IMR-90 (cell line): ENCODE measurements at places on chromosomes 4 and X. TPM values are rescaled to one million over a fixed set of nuclear protein-coding genes. Genes with fewer than 3 reads are reported as not detected.

ADH5 gene
- 178 and 246 TPM in 2 replicates for total RNA-seq

ZIC3 gene
- total RNA-seq = not detected in 2 replicates

P2RY8 gene
- not detected in 2 replicates for total RNA-seq

FAT1 gene
- 464 and 519 TPM in 2 replicates for total RNA-seq

NUP62CL gene
- not detected in 2 replicates for total RNA-seq
